ENCODE measurements at places on chromosomes 6 and 20. TPM values are rescaled to one million over a fixed set of nuclear protein-coding genes. Genes with fewer than 3 reads are reported as not detected.

CST3 gene
- polyA plus RNA-seq: 8.0 TPM

PAK5 gene
- not detected for polyA plus RNA-seq

DNA sequence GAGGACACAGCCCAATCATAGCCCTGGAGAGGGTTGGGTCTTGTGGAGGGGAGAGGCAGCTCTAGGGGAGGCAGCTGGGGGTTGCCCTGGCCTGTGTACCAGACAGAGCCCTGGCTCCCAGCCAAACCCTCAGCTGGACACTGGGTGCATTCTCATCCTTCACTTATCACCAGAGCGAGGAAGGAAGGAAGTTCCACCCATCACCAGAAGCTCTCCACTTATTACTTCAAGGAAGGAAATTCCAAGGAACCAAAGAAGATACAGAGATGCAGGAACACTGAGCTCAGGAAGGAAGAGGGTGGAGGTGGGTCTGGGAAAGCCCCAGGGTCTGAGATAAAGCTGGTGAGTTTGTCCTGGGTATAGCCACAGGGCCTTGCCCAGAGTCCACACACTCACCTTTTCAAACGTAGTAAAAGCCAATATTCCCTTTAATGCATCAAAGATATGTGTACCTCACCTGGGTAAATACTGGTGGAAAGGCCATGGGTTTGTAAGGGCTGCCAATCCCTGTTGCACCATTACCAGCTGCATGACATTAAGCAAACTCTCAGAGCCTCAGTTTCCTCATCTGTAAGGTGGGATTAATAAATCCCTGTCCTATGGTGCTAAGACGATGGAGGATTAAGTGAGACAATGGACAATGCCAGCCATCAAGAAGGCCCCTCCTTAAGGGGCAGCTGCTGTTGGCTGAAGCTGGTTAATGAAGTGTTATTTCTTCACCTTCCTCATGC, 109.7 kb upstream of the NAA20 start:
- no peaks in the 10 kb centered on the region for H3K36me3 ChIP-seq
- H3K27ac ChIP-seq: no peak overlapping the region
- no peak for DNase-seq

GRCh38 chr20:48294942-48295341, 509.7 kb upstream of the SULF2 start:
- no peak overlapping the region for H3K4me3 ChIP-seq
- H3K27me3 ChIP-seq: peaks cover 29% of the 10 kb centered on the region
- H3K27ac ChIP-seq: no peak overlapping the region
- DNase-seq: no peak
- H3K36me3 ChIP-seq: no peaks in the 10 kb centered on the region
- H3K4me1 ChIP-seq: peaks cover 3% of the 10 kb centered on the region

DNA sequence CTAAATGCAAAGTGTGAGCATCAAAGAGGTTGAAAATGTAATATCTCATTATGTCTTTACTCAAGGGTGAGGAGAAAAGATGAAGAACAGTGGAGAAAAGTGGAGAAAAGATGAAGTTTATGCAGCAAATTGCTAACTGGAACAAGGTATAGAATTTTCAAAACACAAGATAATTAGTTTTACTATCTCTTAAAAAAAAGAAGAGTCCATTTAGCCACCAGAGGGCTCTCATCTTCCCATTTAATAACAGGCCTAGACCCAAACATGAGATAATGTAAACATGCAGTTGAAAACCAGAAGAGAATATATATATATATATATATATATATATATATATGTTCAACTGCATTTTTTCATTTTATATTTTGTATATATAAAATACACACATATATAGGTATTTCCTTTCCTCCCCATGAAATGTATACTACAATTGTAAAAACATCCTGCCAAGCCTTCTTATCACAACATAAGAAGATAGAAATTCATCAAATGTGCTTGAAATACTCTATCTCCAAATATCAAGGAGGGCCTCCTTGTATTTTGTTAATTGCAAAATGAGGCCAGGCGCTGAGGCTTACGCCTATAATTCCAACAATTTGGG, 78.4 kb downstream of the ADTRP start:
- no peaks in the 10 kb centered on the region for H3K36me3 ChIP-seq
- no peak overlapping the region for H3K4me3 ChIP-seq
- DNase-seq: peak; percentile 16
- no peaks in the 10 kb centered on the region for H3K27me3 ChIP-seq
